HT1080 (cell line): ENCODE measurements at places on chromosomes 5 and 9.
A peak's percentile ranks its signal among the peaks of the same experiment; 100 is the strongest.

DNA sequence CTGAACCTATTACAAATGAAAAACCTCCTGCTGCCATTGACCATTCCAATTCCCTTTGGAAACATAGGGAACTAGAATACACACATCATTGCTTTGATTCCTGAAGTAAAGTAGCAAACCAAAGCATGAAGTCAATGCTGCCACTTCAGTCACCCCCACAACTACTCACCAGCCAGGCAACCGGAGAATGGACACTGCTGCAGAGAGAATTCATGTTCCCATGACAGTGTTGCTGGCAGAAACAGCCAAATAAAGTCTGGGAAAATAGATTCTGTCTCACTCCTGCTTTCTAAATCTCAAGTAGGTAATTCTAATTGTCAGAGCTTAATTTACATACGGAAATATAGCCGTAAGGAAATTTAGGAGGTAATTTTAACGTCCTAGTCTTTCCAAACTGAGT is 162.9 kb upstream of the PLPPR1 start:
- no peak for DNase-seq

- DNase-seq, result no peak
Measured at GRCh38 chr5:371811-372555, 50.5 kb downstream of the AHRR start.

- DNase-seq, result no peak
Measured at GRCh38 chr9:122130837-122131236, 28.7 kb downstream of the NDUFA8 start.

DNA sequence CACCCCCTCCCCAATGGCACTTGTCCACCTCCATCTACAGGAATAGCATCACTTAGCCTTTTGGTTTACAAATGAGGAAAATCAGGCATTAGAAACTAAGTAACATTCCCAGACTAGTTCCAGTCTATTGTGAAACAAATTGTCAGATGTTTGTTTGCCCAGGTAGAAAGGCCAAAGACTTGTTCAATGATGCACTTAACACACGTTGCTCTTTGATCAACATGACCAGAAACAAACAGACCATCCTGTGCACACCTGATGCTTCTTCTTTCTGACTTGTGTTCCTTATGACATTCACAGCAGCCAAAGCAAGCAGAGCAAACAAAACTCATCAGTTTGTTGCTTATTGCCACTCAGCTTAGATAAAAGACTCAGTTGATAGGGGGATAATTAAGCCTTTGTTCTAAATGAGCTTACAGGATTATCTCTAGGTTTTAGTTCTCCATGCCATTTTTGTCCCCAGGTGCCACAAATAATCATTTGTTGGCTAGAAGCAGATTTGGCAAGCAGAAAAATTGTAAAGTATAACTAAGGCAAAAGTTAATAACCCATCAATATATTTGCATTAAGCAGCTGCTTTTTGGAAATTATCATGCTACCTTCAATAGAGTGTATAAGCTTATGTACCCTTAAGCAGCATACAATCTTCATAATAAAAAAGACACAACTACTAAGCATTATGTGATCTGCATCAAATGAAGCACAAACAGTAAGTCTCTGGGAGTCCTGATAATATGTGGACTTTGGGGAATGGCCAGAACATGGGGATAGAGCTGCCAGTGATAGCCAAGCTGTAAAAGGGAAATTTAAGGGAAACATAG is 26.3 kb upstream of the FST start:
- no peak for DNase-seq

DNA sequence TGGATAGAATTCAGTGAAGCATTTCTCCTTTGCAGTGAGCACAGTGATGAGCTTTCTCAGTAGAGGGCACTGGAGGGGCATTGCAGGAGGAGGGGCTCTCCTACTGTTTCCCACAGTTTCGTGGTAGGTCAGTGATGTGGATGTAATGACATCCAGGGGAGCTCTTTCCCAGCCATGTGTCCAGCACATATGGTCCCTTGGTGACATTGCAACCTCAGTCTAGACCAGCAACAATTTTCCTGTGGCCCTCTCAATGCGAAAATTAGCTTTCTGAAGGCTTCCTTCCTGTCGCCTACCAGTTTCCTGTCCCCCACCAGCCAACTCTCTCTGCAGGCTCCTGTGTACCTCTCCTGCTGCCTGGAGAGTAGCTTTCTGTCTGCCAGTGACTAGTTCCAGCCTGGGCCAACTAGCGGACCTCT is 6.9 kb upstream of the PDCL start:
- no peak for DNase-seq

DNA sequence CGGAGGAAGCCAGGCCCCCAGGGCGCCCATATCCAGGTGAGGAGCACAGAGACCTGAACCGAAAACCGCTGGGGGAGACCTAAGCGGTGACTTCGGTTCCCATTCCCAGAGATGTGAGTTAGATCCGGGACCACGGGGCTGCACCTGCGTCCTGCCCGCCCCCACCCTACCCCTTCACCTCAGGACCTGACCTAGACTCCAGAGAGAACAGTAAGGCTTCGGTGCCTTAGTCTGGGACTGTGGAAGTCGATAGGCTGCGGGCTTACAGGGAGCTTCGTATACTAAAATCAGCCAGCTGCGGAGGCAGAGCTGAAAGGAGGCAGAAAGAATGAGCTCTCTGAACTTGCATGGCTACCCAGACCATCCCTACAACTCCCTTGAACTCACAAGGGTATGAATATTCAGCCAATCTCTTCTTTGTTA is 518 bp upstream of the FAM13B start:
- no peak for DNase-seq

DNA sequence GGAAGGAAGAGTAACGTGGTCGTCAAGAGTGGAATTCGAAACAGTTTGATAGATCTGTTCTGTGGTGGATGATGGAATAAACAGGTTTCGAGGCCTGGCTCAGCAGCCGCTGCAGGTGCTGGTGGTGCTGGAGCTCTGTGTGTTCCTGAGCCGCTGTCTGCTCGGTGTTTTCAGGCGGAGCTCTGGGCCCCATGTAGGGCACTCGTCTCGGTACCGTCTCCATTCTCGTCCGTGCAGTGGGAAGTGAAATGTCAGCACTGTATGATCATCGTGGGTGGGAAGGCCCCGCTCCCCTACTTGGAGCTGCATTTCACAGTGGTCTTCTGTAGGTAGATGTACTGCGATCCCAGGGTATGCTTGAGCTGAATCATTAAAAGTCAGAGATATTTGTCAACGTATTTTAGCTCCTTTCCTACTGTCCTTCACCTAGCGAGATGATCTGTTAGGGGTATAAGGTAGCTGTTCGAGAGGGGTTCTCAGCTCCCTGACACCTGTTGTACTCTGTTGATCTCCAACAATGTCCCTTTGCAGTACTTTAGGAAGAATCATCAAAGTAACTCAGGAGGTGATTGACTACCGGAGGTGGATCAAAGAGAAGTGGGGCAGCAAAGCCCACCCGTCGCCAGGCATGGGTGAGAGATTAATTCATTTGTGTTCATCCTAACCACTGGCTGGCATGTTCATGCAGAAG is 35.9 kb downstream of the TENT4A start:
- no peak for DNase-seq

DNA sequence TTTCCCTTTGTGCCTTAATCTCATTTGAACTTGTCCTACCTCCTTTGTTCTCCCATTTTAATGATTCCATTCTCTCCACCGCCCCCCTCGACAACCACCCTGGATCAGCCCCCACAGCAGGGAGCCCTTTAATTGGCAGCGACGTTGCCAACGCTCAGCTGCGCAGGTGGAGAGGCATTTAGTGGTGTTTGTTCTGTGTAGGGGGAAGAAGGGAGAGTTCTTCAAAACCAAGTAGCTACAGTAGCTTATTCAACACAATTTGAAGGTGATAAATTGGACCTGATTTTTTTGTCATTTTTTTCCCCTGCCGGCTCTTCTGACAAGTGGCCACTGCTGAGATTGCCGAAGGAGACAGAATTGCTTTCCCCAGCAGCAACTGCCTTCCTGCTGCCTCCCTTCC is 499.1 kb downstream of the CDK5RAP2 start:
- DNase-seq, result no peak

- DNase-seq, result no peak
Measured at GRCh38 chr9:13127131-13127530, 152.4 kb downstream of the MPDZ start.

GRCh38 chr9:137479892-137480685 is 21.0 kb upstream of the NSMF start:
- no peak for DNase-seq

- no peak for DNase-seq
Measured at GRCh38 chr9:93221044-93221443, 37.1 kb downstream of the WNK2 start.

DNA sequence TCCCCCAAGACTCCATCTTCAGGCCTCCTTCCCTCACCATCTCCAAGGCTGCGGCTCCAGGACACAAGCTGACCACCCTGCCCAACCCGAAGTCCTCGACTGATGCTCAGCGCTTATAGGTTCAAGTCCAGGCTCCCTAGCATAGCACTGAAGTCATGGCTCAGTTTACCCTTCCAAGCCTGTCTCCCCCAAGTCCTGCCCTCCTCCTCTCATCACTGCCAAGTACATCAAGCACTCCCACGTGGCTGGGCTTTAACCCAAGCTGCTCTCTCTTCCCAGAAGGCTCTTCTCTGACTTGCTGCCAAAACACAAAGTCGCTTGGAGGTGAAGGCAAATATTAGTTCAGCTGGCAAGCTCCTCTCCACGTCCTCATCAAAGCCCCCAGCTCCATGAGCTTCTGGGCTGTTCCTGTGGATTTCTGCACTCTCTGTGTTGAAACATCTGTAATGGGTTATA is 22.1 kb upstream of the MARCHF6 start:
- peak; percentile 41 for DNase-seq

DNA sequence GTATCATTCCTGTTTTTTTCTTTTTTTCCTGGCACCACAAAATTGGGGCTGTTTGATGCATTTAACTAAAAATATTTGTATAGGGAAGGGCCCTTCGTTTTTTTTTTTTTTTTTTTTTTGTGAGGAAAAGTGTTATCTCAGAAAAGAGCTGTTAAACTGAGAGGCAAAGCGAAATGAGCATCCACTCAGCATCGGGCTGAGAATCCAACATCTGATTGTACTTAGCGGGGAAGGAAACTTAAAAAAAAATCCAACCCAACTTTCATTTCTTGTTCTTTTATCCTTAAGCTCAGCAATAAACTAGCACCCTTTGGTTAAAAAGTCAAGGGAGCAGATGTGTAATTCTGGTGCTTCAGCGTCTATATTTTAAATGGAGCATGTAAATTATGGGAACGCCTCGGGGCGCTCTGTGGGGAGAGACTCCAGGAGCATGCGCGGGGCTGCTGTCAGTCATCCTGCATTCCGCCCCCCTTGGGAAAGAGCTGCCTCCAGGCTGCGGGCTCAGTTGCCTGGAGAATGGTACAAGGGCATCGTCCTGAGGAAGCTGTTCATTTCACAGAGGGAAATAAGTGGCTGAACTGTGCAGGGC is 33.3 kb downstream of the DMRT2 start:
- no peak for DNase-seq
